ENCODE measurements at places on chromosomes 7 and 10. TPM values are rescaled to one million over a fixed set of nuclear protein-coding genes. Genes with fewer than 3 reads are reported as not detected.

The MRPL32 gene
- 89.1 TPM for total RNA-seq

The SFTPD gene
- not detected for total RNA-seq

The GHRHR gene
- total RNA-seq = not detected

The FBXO24 gene
- 0.42 TPM for total RNA-seq

The OR2A5 gene
- total RNA-seq = not detected

The IQUB gene
- 0.05 TPM for total RNA-seq

The CCDC136 gene
- total RNA-seq = 10.6 TPM

DNA sequence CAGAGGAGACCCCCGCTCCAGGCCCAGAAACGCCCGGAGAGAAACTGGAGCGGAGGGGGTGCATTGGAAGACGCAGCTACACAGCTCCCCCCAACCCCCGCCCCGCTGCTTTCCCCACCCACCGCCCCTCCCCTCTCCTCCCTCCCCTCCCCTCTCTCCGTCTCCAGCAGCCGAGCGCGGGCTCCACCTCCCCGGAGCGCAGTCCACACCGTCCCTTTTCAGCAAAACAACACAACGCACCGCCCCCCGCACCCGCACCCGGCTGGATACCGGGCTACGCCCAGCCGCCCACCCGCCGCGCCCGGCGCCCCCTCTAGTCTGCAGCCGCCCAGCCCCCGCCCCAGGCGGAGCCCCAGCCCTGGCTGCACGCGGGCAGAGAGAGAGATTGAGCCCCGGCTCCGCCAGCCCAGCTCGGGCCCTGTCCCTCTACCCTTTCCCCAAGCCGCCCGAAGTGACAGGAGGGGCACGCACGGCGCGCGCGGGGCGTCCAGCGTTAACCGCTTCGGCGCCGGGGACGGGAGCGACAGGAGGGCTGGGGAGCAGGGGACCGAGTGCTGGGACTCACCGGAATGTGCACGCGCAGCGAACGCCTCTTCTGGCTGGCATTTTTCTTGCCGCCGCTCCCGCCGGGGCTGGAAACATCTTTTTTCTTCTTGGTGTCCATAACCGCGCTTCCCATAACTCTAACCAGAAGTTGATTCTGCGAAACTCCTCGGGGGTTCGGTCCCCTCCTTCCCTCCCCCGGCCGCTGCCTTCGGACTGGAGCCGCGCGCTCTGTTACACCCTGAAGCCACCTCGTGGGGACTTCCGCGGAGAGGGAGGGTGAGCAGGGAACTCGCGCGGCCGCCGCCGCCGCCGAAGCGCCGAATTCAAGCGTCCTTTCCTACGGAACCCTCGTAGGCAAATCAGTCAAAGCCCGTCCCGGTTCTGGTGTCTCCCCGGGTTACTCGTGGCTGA, 695 bp downstream of the PRKAG2 start:
- peak; percentile 86 for DNase-seq

- no peak for DNase-seq
These were observed 358.3 kb downstream of the AUTS2 start for GRCh38 chr7:69956541-69956940.

DNA sequence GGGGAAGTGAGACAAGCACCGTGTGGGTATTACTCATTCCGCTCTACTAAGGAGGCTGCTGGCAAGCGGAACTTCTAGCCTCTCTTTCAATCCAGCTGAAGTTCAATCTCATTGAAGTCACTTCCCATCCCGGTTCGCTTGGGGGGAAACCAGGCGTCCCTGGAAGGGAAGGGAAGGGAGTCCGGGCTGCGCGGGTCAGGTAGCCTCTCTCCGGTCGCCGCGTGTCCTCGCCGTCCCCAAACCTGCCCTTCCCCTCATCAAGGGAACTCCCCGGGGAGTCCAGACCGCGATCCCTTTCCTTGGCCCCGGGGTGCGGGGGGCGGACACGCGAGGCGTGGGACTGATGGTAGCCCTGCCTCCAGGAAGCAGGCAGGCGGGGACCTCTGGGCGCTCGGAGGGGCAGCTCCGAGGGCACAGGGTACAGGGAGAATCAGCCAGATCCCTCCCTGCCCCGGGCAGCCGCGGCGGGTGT, 598 bp upstream of the ZEB1 start:
- DNase-seq = peak; percentile 92
